ENCODE measurements at places on chromosomes 3 and 15. TPM values are rescaled to one million over a fixed set of nuclear protein-coding genes. Genes with fewer than 3 reads are reported as not detected.

- H3K27ac ChIP-seq, result no peak overlapping the region
- H3K27me3 ChIP-seq, result peaks cover 5% of the 10 kb centered on the region
- no peaks in the 10 kb centered on the region for H3K36me3 ChIP-seq
- no peak overlapping the region for H3K4me3 ChIP-seq
- DNase-seq, result no peak
Observed at GRCh38 chr3:179100652-179101051, 29.0 kb upstream of the ZMAT3 start.

DNA sequence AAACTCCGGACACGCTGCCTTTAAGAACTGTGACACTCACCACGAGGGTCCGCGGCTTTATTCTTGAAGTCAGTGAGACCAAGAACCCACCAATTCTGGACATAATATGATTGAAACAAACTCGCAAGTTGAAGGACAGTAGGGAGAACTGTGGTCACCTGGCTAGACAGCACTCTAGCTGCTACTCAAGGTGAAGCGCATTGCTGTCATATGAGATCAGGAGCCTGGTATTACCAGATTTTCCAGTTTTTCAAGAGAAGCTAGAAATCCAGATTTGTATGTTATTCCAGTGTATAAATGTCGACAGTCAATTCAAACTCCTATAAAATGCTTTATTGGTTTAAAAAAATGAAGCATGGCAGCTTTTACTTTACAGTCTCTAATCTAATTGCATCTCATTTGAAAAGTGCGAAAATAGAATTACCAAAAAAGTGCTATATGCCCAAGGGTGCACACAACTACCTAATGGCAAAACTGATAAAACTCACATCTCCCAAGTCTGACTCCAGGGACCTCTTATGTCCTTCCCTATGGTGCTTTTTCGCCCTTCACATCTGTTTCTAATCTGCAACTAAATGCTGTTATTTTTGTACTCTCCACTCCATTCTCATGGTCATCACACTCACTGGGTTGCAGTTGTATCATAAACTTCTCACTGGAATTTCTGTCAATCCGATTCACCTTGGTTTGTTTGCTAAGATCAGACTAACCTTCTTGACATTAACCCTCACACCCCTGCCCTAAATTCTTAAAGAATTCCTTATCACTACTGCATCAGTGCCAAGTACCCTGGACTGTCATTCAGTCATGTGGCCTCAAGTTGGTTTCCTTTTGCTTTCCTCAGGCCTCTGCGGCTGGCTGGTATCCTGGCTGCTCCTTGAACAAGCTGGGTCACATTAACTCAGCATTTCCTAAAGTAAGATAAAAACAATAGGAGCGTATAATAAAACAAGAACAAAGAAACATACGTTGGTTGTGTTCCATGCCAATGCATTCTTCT lies 31.5 kb upstream of the ARHGEF26 start:
- H3K4me3 ChIP-seq, result no peak overlapping the region
- DNase-seq, result no peak
- no peaks in the 10 kb centered on the region for H3K27me3 ChIP-seq
- no peak overlapping the region for H3K27ac ChIP-seq
- no peaks in the 10 kb centered on the region for H3K36me3 ChIP-seq

CPA3 gene
- polyA plus RNA-seq, result 0.32 TPM

DNA sequence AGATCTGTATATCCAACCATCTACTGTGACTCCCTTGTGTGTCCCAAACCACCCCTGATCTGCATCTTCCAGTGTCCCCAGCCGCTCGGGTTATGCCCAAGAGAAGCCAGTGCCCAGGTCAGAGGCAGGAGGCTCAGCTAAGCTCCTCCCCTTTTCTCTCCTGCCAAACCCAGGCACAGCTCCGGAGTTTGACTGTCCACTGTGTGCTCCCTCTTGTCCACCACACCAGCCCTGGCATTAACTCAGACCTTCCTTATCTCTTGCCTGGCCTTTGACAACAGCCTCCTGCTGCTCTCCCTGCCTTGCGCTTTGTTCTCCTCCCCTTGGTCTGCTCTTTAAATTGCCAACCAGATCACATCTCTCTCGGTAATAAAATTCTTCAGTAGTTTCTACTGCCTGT lies 39.3 kb downstream of the DGKG start:
- H3K27ac ChIP-seq, result no peak overlapping the region
- no peaks in the 10 kb centered on the region for H3K36me3 ChIP-seq

DNA sequence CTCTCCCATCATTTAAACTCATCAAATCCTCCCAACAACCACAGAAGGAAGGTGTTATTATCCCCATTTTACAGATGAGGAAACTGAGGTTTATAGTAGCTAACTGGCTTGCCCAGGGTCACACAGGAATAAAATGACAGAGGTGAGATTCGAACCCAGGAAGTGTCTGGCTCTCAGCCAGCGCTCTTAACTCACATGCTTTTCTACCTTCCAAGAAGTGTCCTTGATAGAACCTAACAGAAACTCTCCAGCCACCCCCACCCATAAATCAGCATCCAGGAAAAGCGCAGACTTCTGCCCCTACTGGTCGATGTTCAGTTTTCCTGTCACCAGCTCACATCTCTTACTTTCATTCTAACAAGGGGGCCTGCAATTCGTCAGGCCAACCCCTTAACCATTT lies 51.7 kb downstream of the SPATA12 start:
- H3K36me3 ChIP-seq, result no peaks in the 10 kb centered on the region
- no peaks in the 10 kb centered on the region for H3K4me1 ChIP-seq
- DNase-seq, result no peak
- H3K27ac ChIP-seq, result no peak overlapping the region

Data from immature natural killer cell (primary cell).